ENCODE measurements at places on chromosomes 13 and 19. TPM values are rescaled to one million over a fixed set of nuclear protein-coding genes. Genes with fewer than 3 reads are reported as not detected.

Gene ITGBL1
- total RNA-seq = 1.5 TPM

Gene CNN1
- 0.32 TPM for total RNA-seq

Gene KCNC3
- total RNA-seq = 1.4 TPM

Gene SLC6A16
- 1.3 TPM for total RNA-seq

Gene IL12RB1
- total RNA-seq = not detected

Gene ADGRE3
- total RNA-seq = not detected

Gene LHB
- total RNA-seq = not detected

Gene S1PR4
- 0.22 TPM for total RNA-seq

Gene WASF3
- 0.14 TPM for total RNA-seq

Gene LSR
- total RNA-seq = 10.2 TPM

Gene OR2Z1
- total RNA-seq = not detected

Gene DBP
- total RNA-seq = 1.6 TPM

Gene PPP1R37
- total RNA-seq = 43.5 TPM

Gene SACS
- 11.6 TPM for total RNA-seq

Gene SIGLEC12
- total RNA-seq = not detected

Gene RGS9BP
- total RNA-seq = 0.44 TPM

Gene KLF12
- 2.4 TPM for total RNA-seq

Gene C19orf81
- total RNA-seq = 2.7 TPM

Gene PSG2
- 0.05 TPM for total RNA-seq

Gene IL27RA
- total RNA-seq = 8.8 TPM

Gene CEACAM3
- not detected for total RNA-seq

Gene PCDH17
- total RNA-seq = not detected

Gene LAIR1
- not detected for total RNA-seq

Gene ZNF534
- total RNA-seq = not detected

Gene RETN
- not detected for total RNA-seq

Gene ZNF845
- 3.7 TPM for total RNA-seq

Gene PABPC3
- total RNA-seq = 0.13 TPM

Gene PCP2
- 0.26 TPM for total RNA-seq

Gene TNFRSF19
- total RNA-seq = 2.8 TPM

Gene ZNF329
- total RNA-seq = 3.2 TPM

Gene FSTL3
- total RNA-seq = 239 TPM

Gene FUT6
- total RNA-seq = not detected

Gene LILRB5
- total RNA-seq = 0.05 TPM

Gene ZNF98
- not detected for total RNA-seq

Gene FFAR1
- total RNA-seq = 0.07 TPM

Gene ADGRE2
- total RNA-seq = 1.1 TPM

Gene IGFL1
- 2.5 TPM for total RNA-seq

Gene GJB6
- total RNA-seq = not detected

Gene NAA16
- 8.4 TPM for total RNA-seq

Gene HOMER3
- 30.2 TPM for total RNA-seq

Data from A549 treated with Hydrocortisone at 1 μM for 4 hours (cell line).